ENCODE measurements at places on chromosomes 6 and 20. TPM values are rescaled to one million over a fixed set of nuclear protein-coding genes. Genes with fewer than 3 reads are reported as not detected.

The UCKL1 gene
- total RNA-seq, result 37.8 TPM

The SALL4 gene
- 0.09 TPM for total RNA-seq

The TPBG gene
- total RNA-seq, result 3.5 TPM

The OLIG3 gene
- not detected for total RNA-seq

The GUCA1A gene
- total RNA-seq, result not detected

Measured in adrenal gland (tissue), 19 donors.